Left forelimb (tissue), 1 donor: ENCODE measurements at places on chromosomes 1 and 21.

DNA sequence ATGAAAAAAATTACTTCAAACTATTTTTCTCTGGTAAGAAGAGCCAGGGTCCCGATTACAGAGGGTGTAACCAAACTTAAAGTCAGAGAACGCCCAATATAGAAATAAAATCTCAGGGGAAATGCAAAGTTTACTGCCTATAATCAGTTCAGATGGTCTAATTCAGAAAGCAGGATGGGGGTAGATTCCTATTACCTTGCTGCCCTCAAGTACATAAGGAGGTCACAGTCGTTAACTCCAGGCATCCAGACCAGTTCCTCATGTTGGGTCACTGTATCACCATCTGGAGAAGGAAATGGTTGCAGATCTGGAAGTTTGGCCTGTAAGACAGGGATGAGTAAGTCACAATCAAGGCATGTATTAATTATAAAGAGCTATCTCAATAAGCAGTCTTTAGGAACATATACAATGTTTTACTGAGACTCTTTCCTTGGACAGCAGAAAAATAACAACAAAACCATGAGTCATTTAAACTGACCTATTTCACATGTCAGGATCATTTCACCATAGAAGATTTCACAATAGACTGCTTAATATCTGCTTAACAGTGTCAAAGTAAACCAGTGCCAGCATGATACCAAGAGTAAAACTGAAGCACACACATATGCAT, 179.4 kb downstream of the SLC45A1 start:
- DNase-seq, result no peak

- DNase-seq, result no peak
These were observed 139.7 kb downstream of the FGGY start for GRCh38 chr1:59436637-59437036.

GRCh38 chr1:6243993-6244392, at the start of gene HES3:
Gene HES3, plus strand, starts transcription at chr1:6244179. Its CDS starts 187 bp downstream, at chr1:6244366.
- no peak for DNase-seq

GRCh38 chr1:29524285-29525065, 288.2 kb downstream of the PTPRU start:
- DNase-seq, result peak; percentile 44

DNA sequence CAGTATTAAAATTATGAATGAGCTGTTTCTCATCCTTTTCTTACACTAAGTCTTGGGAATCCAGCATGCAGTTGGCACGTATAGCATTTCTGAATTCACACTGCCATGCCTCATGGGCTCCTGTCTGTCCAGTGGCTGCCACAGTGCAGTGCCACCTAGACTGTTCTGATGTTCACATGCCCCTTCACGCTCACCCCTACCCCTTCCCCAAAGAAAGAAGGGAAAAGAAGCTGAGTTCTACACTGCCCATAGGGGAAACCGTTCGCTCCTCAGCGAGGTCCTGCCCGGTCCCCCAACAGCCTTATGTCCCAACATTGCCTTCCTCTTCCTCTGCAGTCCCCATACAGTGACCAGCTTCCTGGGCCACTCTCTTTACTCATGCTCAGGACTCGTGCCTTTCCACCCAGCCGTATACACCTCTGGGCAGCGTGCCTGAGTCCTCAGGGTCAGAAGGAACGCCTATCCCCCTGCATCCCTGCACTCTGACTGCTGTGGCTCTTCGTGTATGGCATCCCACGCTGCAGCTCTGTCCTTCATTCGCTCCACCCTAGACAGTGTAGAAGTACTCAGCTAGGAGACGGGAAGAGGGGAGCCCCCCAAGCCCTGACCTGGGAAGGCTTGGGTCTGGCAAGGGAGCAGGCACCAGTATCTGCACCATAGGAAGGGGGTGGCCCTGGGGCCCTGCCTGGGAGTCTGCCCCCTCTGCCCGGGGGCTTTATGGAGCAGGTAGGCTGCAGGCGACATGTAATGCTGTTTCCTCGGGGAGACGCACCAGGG, 24.1 kb upstream of the ARF1 start:
- DNase-seq, result no peak

GRCh38 chr1:87215592-87215991, 113.1 kb upstream of the LMO4 start:
- DNase-seq, result no peak

GRCh38 chr1:182340233-182341058, 51.1 kb downstream of the GLUL start:
- no peak for DNase-seq

DNA sequence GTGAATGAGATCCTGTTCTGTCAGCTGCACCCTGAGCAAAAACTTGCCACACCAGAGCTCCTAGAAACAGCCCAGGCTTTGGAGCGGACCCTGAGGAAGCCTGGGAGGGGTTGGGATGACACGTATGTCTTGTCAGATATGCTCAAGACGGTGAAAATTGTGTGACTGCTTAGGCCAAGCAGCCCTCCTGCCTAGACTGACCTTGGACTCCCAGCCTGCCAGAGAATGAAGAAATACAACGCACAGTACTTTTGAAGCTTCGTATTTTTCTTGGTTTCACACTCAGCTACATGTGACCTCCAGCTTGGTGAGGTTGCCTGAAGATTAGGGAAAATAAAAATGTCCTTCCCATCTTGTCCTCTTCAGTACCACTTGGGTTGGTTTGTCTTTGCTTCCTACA, 15.1 kb downstream of the METTL13 start:
- no peak for DNase-seq
